ENCODE measurements at places on chromosomes 11 and 22. TPM values are rescaled to one million over a fixed set of nuclear protein-coding genes. Genes with fewer than 3 reads are reported as not detected.

GRCh38 chr11:123209591-123209990 is 14.5 kb upstream of the CLMP start:
- DNase-seq: no peak

- DNase-seq: no peak
Observed at GRCh38 chr11:373716-374551, 4.6 kb downstream of the B4GALNT4 start.

GRCh38 chr11:35934981-35935380 is 8.9 kb upstream of the LDLRAD3 start:
- no peak for DNase-seq

DNA sequence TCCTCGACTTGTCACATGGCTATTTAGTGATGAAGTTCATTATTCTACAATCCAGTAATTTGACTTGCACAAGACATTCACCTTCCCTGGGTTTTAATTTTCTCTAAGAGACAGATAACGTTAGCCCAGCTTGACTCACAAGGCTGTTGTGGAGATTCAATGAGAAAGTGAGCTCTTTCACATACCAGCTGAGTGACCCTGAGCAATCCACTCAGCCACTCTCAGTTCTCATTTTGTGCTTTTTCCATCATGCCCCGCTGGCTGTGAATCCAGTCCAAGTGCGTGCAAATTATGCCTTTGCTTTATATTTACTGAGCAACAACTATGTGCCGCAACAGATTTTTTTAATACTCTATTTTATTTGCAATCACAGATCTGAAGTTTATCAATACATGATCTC is 176.5 kb downstream of the LARGE1 start:
- DNase-seq: no peak

- DNase-seq: no peak
Observed at GRCh38 chr11:2272228-2272945, 2.0 kb upstream of the ASCL2 start.

DNA sequence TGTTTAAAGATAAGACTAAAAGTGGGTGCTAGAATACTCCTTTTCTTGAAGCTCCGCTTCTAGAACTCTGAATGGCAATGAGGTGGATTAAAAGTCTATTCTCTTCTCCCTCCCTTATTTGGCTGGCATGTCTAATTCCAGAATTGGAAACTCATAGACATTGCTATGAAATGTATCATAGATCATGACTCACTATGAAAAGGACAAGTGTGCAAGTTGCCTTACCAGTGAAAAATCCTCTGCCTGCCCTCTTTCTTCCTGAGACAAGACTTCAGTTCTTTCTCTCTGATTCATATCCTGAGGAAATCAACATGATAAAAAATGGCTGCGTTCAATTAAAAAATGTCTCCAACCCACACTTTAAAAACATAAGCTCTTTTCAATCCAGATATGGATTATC is 73.2 kb upstream of the BLID start:
- peak; percentile 92 for DNase-seq

- no peak for DNase-seq
Observed at GRCh38 chr11:67059671-67060070, 3.0 kb downstream of the RHOD start.

- no peak for DNase-seq
Observed at GRCh38 chr11:36212564-36213392, 76.4 kb downstream of the COMMD9 start.

Gene HBE1
- total RNA-seq: not detected

Gene FOLH1
- total RNA-seq: 0.68 TPM

Gene MRGPRX4
- not detected for total RNA-seq

Gene QSER1
- total RNA-seq: 28.7 TPM

Gene NPAS4
- total RNA-seq: not detected

Gene TRPM5
- total RNA-seq: not detected
